ENCODE measurements at places on chromosomes 3 and 15.

DNA sequence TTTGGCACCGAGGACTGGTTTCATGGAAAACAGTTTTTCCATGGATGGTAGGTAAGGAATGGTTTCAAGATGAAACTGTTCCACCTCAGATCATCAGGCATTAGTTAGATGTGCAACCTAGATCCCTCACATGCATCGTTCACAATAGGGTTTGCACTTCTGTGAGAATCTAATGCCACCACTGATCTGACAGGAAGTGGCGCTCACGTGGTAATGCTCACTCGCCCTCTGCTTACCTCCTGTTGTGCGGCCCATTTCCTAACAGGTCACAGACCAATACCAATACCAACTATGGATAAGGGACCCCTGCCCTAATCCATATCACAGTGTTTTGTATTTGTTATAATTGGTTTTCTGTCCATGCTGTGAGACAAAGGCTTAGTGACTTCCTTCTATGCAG lies 58.9 kb downstream of the SLMAP start:
- DNase-seq = no peak

- DNase-seq = no peak
Measured at GRCh38 chr15:60130821-60131220, 126.7 kb downstream of the FOXB1 start.

GRCh38 chr15:90142216-90143165 lies 40.2 kb upstream of the IDH2 start:
- DNase-seq = no peak

- DNase-seq = no peak
Measured at GRCh38 chr3:14434498-14435151, 32.2 kb downstream of the SLC6A6 start.

DNA sequence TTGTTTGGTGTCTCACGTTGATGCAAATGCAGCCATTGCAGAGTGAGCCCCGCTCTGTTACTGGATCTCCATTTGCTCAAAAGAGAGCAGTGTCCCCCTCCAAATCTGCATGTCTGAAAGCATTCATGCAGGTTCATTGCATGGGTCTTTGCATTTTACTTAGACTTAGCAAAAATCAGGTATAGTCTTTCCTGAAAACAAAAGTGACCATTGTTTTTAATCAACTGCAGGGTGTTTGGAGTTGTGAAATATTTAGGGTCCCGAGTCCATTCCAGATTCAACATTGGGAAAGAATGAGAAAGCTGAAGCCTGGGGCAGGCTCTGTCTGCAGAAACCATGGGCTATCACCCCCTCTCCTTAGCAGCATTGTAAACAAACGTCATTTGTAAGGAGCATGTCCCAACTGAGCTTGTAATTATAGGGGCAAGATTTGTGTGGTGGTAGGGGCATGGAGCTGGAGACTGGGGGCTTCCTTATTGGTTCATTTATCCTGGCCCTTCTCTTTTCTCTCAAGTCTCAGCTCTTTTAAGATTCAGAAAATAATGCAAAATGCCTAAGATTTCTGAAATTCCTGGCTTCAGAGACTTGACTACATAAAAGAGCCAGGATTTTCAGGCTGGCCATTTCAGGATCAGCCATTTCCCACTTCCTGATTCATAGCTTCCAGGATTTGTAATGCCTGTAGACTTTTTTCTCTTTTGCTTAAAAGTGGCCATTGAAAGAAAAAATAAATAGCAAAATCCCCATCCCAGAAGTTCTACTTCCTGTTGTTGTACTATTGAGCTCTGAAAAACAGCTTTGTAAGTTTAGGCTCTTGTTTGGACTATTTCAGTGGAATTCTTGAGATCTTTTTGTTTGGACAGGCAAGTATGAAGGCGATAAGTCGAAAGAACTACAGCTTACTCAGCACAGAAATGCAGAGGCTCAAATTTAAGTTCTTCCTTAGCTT lies 23.0 kb downstream of the IGF1R start:
- no peak for DNase-seq

GRCh38 chr3:139325551-139325950 lies 18.3 kb upstream of the MRPS22 start:
- no peak for DNase-seq

- DNase-seq = no peak
Measured at GRCh38 chr15:78063217-78063616, 14.3 kb downstream of the TBC1D2B start.

- no peak for DNase-seq
Measured at GRCh38 chr3:190840146-190840545, 22.3 kb downstream of the GMNC start.

DNA sequence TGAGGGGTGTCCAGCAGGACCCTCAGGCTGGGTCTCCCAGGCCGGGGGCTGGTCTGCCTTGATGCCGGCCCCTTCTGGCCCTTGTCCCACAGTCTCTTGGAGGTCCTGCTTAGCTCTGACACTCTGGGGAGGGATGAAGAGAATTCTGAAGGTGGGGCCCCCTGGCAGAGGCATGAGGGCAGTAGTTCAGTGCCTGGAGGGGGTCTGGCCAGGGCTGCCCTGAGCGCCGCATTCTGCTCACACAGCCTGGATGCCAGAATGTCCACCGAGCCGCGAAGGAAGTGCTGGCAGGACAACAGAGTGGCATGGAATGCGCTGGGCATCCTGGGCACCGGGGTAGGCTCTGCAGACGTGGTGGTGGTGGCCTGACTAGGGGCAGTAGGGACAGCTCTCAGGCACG lies 55.5 kb downstream of the SMAD6 start:
- DNase-seq = no peak

- no peak for DNase-seq
Measured at GRCh38 chr3:169575381-169575780, 88.1 kb downstream of the MECOM start.

- DNase-seq = no peak
Measured at GRCh38 chr15:70491201-70491621, 272.1 kb downstream of the UACA start.

- no peak for DNase-seq
Measured at GRCh38 chr3:97979610-97980009, 7.4 kb upstream of the RIOX2 start.

DNA sequence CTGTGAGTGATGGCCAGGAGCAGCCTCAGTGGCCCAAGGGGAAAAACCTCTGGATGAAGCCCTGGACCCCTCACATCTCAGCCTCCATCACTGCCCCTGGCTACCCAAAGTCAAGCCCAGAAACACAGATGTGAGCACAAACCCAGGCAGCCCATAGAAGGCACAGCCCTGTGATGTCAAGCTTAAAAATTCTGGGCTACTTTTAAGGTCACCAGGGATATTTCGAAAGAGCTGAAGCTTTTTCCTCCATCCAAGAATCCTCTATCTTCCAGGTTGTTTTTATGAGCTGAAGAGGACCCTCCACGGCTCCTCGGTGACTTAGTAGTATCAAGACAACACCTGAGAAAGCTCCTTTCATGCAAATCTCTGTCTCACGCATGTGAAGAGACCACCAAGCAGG lies 11.5 kb downstream of the LIPC start:
- DNase-seq = no peak

DNA sequence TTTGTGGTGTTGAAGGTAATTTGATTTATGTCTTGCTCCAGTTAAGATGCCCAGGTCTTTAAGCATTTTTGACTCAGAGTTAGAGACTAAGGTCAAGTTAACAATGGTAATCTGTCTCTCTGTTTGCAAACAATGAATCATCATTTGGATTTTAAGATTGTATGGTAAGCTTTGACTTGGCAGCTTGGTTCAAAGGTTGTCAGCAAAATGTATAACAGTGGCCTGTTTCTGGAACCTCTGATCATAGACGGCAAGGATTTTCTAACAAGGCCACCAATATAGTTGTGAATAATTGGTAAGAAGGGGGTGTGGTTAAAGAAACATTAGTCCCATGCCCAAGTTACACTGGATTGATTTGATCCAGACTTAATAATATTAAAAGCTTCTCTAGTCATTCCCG lies 775.2 kb upstream of the GOLIM4 start:
- DNase-seq = no peak

GRCh38 chr3:171979081-171979480 lies 60.3 kb upstream of the FNDC3B start:
- no peak for DNase-seq

DNA sequence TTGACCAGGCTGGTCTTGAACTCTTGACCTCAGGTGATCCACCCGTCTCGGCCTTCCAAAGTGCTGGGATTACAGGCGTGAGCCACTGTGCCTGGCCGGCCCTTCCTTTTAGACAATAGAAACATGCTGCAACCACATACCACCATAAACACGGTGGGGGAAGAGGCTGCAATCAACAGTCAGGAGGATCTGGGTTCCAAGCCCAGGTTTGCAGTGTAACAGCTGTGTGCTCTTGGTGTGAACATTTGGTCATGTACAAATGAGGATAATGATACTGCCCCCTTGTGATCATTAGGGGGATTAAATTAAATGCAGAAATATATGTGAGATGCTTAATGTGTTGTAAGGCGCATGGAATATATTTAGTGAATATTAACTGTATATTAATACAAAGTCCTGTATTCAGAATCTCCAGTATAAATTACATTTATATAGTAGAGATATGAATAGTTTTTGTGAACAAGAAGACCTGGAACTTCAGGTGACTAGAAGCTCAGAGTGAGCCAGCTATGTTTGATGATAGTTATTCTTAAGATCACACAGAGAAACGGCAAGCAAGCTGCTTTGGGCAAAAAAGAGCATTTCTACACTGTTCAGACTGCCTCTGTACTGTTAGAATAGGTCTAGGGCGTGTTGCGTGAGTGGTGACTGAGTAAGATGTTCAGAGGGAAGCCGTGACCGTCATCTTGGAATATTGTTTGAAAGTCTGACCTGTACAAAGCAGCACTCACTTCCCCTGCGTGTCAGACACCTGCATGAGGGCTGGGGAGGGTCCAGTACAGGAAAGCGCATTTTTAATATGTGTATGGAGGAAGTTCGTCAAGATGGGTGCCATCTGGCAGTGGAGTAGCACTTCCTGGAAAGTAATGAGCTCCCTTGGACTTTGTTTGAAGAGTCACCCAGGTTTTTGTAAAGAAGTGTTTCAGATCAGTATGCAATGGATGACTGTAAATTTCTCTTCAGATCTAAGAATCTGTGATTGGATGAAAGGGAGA lies 125.8 kb downstream of the PGPEP1L start:
- no peak for DNase-seq

DNA sequence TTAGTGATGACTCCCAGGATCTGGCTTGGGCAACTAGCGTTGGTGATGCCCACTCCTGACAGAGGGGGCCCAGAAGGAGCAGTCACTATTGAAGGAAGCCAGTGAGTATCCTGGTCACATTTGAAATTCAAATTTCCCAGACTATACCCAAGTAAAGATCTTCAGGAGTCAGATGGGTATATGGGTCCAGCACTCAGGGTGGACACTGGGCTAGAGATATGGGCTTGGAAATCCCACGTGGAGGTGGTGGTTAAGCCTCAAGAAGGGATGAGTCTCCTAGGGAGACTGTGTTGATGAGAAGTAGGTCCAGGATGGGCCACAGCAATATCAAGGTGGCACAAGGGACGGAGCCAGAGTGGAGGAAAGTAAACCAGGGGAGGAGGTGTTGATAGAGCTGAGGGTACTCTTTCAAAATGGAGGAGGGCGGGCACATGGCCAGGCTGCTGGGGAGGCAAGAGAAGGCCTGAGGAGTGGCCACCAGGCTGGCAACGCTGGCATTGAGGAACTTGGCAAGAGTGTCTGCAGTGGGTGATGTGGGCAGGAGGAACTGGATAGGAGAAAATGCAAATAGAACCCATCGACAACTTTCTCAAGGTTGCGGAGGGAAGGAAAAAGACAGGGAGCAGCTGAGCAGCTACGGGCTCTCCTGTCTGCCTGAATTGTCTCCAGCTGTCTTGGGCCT lies 3.7 kb upstream of the SLCO2A1 start:
- DNase-seq = no peak

GRCh38 chr3:45975686-45976085 lies 19.9 kb downstream of the FYCO1 start:
- no peak for DNase-seq

DNA sequence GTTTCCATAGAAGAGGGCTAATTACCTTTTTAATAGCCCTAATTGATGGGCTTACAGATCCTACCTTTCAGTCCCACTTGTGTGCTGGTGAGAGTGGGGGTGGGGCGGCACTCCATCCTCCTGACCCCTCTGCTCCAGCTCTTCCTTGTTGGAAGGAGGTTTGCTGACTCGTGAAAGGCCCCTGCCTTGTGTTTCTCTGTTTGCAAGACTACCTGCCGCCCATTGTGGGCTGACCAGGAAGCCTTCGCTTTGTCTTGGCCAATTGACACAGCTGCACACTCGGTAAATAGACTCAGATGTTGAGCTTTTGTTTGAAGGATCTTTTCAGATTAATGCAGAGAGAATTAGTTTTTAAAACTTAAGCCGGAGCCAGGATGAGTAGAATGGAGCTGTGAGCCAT lies 197.3 kb upstream of the HES1 start:
- DNase-seq = no peak

GRCh38 chr3:71694358-71694999 lies 30.7 kb downstream of the EIF4E3 start:
- DNase-seq = no peak

GRCh38 chr15:47194718-47195117 lies 522.6 kb upstream of the SEMA6D start:
- DNase-seq = no peak

DNA sequence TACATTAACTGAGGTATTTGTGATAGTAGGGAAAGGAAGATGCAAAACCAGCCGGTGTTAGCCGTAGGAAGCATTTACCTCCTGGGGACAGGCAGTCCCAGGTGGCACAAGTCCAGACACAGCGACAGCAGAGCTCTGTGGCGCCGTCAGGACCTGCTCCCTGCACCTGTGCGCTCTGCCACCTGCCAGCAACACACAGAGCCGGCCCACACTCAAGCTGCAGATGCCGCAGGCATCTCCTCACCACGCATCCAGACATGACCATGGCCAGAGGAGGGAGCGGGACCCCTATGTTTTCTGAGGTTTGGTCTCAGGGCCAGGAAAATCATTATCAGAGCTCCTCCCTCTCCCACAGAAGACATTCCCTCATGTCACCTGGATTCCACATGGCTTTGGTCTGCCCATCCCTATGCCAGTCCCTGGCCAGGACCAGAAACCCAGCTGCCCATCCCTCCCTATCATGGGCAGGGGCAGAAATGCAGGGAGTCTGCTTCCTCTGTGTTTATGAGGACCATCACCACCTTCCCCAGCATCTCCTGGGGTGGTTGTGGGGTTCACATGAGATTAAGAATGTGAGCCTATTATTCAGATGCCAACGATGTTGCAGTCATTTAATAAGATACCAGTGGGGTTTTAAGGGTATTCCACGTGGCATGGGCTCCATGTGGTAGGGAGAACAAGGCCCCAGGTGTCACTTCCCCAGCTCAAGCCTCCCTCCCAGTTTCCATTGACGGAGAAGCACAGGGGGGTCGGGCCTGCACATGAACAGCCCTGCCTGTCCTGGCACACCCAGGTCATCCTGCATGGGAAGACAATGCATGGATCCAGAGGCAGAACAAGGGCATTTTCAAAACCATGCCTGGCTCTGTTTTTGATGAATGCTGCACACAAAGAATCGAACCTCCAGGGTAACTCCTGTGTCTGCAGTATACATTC lies 251.1 kb downstream of the OCA2 start:
- DNase-seq = no peak

GRCh38 chr15:42158941-42159340 lies 2.5 kb upstream of the PLA2G4F start:
- no peak for DNase-seq

DNA sequence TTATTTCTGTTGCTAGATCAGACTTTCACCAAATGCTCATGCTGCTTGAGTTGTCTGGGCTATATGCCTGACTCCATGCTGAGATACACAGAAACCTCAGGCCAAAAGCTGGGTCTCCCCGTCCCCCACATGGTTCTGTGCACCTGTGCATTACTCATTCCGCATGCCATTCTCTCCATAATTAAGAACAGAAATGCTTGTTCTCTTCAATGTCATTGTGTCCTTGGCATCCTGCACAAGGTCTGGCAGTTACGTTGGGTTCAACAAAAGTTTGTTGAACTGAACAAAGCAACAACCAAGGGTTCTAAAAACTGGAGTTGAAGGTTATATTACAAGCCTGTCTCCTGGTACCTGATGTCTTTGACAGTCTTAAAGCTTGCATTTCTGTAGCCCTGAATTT lies 177.5 kb downstream of the FNDC3B start:
- no peak for DNase-seq

Measured in femur (tissue), 1 donor.